ENCODE measurements at places on chromosomes 5 and 9.

DNA sequence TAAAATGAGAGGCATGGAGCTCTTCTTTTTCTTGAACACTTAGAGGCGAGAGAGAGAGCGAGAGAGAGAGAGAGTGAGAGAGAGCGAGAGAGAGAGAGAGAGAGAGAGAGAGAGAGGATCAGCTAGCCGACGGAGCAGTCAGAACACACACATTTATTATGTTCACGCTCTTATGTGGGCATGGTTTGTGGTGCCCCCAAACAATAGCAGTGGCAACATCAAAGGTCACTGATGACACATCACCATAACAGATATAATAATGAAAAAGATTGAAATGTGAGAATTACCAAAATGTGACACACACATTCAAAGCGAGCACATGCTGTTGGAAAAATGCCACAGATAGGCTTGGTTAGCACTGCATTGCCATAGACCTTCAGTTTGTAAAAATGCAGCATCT is 116.1 kb downstream of the KDM4C start:
- no peaks in the 10 kb centered on the region for H3K36me3 ChIP-seq
- H3K27me3 ChIP-seq, result no peaks in the 10 kb centered on the region
- H3K27ac ChIP-seq, result no peak overlapping the region
- H3K4me3 ChIP-seq, result no peak overlapping the region

GRCh38 chr5:101720033-101720432 is 576.1 kb downstream of the SLCO4C1 start:
- no peak for DNase-seq
- no peak overlapping the region for H3K4me3 ChIP-seq
- no peaks in the 10 kb centered on the region for H3K4me1 ChIP-seq
- H3K36me3 ChIP-seq, result no peaks in the 10 kb centered on the region
- no peak overlapping the region for H3K27ac ChIP-seq

DNA sequence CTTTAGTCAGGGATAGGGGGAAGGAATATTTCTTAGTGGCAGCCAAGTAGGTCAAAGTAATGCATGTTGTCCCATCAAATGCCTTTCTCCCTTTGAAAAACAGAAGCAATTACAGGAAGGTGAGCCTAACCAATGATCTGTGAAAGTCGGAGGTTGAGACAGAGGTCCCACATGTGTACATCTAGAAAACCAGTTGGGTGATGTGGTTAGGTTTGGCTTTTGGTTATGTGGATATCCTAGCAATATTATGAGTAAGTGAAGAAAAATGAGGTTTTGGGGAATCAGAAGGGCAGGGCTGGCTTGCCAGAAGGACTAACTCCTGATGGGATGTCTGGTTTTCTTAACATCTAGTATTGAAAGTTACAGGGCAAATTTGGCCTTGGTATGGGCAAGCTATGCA is 63.4 kb upstream of the PALM2AKAP2 start:
- H3K27ac ChIP-seq, result peak overlapping the region; percentile 87
- peak; percentile 97 for DNase-seq
- peaks cover 43% of the 10 kb centered on the region for H3K4me1 ChIP-seq

DNA sequence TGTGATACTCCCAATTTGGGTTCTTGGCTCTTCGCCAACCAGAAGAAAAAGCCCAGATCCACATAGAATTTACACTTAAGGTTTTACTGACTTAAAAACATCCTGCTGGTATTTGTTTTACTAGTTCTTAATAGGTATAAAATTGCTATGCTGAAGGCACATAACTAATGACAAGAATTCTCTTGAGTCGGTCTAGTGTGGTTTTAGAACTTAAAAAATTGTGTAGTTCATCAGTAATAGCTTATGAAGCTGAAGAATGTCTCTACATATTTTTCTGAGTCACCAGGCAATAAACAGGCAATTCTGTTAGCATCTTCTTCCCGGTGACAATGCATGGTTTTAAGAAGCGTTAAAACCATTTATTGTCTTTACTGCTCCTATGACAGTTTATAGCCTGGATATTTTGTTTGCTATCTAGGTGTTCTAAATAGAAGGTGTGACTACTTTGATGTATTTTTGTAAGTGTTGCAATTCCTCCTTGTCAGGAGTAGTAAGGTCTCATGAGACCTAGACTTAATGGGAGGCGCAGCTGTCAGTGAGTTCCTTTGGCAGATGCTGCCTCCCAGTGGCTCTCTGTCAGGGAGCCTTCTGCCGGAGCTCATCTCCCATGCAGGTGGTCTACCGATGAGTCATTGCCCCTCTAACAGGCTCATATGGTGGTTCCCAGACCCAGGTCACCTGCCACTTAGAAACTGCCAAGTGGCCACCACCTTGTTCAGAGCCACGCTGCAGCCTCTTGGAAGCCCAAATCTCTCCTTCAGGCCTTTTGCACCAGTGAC is 173.8 kb downstream of the MAST4 start:
- no peak overlapping the region for H3K27ac ChIP-seq
- no peaks in the 10 kb centered on the region for H3K27me3 ChIP-seq
- no peak overlapping the region for H3K4me3 ChIP-seq
- H3K36me3 ChIP-seq, result no peaks in the 10 kb centered on the region
- no peaks in the 10 kb centered on the region for H3K4me1 ChIP-seq

- H3K4me3 ChIP-seq, result no peak overlapping the region
- no peaks in the 10 kb centered on the region for H3K36me3 ChIP-seq
- H3K27me3 ChIP-seq, result no peaks in the 10 kb centered on the region
Measured at GRCh38 chr9:137309368-137310188, 7.5 kb upstream of the NRARP start.

DNA sequence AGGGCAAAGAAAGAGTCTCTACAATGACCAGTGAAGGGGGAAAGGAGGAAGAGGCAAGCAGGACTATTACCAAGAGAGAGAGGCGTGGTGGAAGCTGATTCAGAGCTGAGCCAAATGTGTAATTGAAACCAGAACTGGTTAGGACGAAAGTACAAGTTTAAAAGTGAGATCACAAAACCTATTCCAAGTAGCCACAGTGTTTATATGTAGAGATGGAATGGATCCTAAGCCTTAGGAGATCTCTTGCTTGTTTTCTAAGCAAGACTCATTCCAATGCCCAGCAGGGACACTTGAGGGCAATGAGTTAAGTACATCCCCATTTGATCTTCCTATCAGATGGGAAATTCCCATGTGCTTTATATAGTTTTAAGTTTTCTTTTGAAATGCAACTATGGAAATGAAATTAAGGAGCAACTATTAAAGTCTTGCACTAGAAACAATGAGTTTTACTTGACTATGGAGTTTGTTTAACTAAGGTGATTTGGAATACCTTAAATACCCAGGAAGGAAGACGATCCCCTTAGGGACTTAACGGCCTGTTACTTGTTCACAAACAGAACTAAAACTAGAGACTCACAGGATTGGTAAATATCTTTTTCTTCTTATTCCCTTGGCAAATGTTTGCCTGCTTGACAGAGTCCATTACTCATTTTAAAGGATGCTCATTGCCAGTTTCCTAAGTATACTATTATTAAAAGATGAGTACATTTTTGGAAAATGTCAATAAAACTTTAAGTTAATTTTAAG is 51.1 kb upstream of the SNX2 start:
- H3K36me3 ChIP-seq, result no peaks in the 10 kb centered on the region
- H3K4me3 ChIP-seq, result no peak overlapping the region
- no peak for DNase-seq
- no peaks in the 10 kb centered on the region for H3K27me3 ChIP-seq
- peaks cover 6% of the 10 kb centered on the region for H3K4me1 ChIP-seq

DNA sequence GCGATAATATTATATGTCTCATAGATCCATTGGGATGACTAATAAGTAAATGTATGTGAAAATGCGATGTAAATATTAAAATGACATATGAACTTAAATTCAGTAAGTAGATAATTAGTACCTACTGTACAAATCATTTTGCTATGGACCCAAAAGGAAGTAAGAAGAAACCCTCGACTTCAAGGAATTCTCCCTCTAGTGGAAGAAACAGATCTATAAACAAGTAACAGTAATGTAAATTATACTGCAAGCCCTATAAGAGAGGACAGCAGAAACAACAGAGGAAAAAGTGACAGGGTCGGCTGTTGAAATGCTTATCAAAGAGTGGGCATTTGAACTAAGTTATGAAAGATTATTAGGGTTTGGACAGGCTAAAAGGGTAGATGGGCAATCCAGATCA is 320.3 kb downstream of the DMAC1 start:
- no peak overlapping the region for H3K4me3 ChIP-seq
- H3K36me3 ChIP-seq, result no peaks in the 10 kb centered on the region
- H3K4me1 ChIP-seq, result no peaks in the 10 kb centered on the region

- peaks cover 12% of the 10 kb centered on the region for H3K4me1 ChIP-seq
- DNase-seq, result no peak
- peaks cover 24% of the 10 kb centered on the region for H3K27me3 ChIP-seq
- no peaks in the 10 kb centered on the region for H3K36me3 ChIP-seq
- H3K4me3 ChIP-seq, result peak overlapping the region; percentile 95
Measured at GRCh38 chr9:95516221-95516733, 494 bp downstream of the PTCH1 start.

DNA sequence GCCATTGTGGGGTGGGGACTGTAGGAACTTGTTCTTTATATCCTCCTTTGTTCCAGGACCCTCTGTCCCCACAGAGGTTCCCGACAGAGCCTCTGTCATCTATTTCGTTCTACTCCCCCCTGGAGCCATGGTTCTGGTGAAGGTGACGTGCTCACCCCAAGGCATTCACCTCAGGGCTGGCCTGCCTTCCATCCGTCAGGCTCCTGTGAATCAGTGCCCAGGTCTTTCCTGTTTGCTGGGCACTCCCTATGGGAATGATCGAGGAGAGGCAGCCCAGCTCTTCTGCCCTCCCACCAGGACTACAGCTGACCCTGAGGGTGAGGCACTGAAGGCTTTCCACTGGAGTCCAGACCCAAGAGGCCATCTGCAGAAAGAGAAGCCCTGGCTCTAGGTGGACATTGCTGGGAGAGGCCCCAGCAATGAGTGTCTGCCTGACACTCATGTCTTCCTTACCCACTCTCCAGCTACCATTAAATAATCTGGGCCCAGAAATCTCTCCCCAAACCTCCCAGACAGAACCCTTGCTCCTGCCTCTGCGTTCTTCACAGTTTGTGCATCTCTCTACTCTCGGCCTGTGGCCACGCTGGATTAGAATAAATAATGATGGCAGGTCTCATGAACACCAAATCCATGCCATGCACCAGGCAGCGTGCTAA is 214.2 kb downstream of the FSTL4 start:
- no peaks in the 10 kb centered on the region for H3K4me1 ChIP-seq
- H3K4me3 ChIP-seq, result no peak overlapping the region
- no peak overlapping the region for H3K27ac ChIP-seq
- H3K36me3 ChIP-seq, result no peaks in the 10 kb centered on the region

DNA sequence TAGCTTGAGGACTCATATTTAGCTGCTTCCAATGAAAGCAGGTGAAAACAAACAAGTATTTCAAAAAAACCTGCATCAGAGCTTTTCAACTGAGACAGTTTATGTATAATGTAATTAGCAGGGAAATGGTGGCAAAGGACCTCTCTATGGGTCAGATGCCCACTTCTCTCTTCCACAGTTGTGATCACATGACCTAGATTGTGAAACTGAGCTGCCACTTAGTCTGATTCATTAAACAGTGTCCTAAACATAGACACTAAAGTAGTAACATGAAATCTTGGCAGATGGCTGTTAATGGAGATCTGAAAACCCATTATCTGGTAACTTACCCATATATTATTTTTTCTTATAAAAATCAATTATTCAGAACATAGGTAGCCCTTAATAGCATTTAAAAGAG is 663.6 kb upstream of the RIOK2 start:
- H3K4me3 ChIP-seq, result no peak overlapping the region
- no peaks in the 10 kb centered on the region for H3K27me3 ChIP-seq

DNA sequence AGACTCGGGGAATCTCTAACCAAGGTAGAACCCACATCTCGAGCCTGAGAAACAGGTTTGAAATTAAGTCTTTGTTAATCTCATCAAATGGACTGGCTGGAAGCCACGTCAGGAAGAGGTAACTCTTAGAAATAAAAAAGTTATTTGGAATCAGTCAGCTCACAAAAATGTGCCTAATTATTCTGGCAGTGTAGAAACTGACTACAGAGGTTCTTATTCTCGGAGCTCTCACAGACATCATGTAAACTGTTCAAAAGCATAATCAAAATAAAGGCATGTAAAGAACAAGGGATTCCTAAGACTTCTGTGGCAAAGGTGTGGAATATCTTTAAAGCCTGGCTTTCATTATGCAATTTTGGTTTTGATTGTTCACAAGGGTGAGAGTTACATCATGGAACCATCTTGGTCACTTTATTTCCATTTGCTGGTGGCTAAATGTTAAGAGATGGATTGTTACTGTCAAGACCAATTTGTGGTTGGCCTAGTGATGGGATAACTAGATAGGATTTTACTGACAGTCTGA is 85.1 kb downstream of the OTULIN start:
- H3K4me3 ChIP-seq, result no peak overlapping the region
- H3K36me3 ChIP-seq, result no peaks in the 10 kb centered on the region
- peaks cover 18% of the 10 kb centered on the region for H3K27me3 ChIP-seq
- no peak overlapping the region for H3K27ac ChIP-seq

- H3K27ac ChIP-seq, result no peak overlapping the region
- H3K36me3 ChIP-seq, result no peaks in the 10 kb centered on the region
- no peak overlapping the region for H3K4me3 ChIP-seq
Measured at GRCh38 chr5:26024774-26025173, 1013.6 kb downstream of the CDH9 start.

- DNase-seq, result no peak
- no peaks in the 10 kb centered on the region for H3K36me3 ChIP-seq
- peaks cover 39% of the 10 kb centered on the region for H3K4me1 ChIP-seq
- H3K27ac ChIP-seq, result peak overlapping the region; percentile 65
Measured at GRCh38 chr9:87570000-87570908, 72.6 kb downstream of the DAPK1 start.

- H3K4me3 ChIP-seq, result no peak overlapping the region
- no peaks in the 10 kb centered on the region for H3K4me1 ChIP-seq
- DNase-seq, result no peak
- H3K36me3 ChIP-seq, result peaks cover 27% of the 10 kb centered on the region
Measured at GRCh38 chr5:73892218-73892617, 266.2 kb downstream of the ARHGEF28 start.

- H3K36me3 ChIP-seq, result no peaks in the 10 kb centered on the region
- H3K4me1 ChIP-seq, result no peaks in the 10 kb centered on the region
- peaks cover 62% of the 10 kb centered on the region for H3K27me3 ChIP-seq
- H3K4me3 ChIP-seq, result no peak overlapping the region
Measured at GRCh38 chr9:76891874-76892273, 14.0 kb downstream of the PRUNE2 start.

DNA sequence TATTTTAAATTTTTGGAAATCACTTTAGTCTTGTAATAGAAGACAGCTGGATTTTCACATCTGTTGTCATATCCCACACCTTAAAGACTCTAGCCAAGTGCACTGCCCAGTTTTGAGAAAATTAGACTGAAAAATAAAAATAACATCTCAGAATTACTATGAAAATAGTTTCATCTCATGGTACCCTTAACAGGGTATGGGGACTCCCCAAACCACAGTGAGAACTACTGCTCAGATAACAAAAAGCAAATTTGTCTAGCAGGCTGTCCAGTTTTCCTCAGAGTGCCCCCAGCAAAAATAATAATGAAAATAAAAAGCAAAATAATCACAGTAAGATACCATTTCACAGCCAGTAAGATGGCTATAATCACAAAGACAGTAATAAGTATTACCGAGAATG is 6.5 kb downstream of the UBQLN1 start:
- no peak for DNase-seq
- 0 out of 2 replicates have a peak, but pooled peaks cover 6% of the 10 kb centered on the region for H3K36me3 ChIP-seq
- no peak overlapping the region for H3K27ac ChIP-seq
- no peaks in the 10 kb centered on the region for H3K27me3 ChIP-seq

GRCh38 chr9:74120470-74120869 is 376.7 kb upstream of the RORB start:
- no peak for DNase-seq
- no peaks in the 10 kb centered on the region for H3K4me1 ChIP-seq
- H3K4me3 ChIP-seq, result no peak overlapping the region
- H3K36me3 ChIP-seq, result no peaks in the 10 kb centered on the region

Measured in PC-9 (cell line).